ENCODE measurements at places on chromosomes 1 and 21.

- DNase-seq, result no peak
These were observed 87.6 kb upstream of the WLS start for GRCh38 chr1:68319907-68320306.

DNA sequence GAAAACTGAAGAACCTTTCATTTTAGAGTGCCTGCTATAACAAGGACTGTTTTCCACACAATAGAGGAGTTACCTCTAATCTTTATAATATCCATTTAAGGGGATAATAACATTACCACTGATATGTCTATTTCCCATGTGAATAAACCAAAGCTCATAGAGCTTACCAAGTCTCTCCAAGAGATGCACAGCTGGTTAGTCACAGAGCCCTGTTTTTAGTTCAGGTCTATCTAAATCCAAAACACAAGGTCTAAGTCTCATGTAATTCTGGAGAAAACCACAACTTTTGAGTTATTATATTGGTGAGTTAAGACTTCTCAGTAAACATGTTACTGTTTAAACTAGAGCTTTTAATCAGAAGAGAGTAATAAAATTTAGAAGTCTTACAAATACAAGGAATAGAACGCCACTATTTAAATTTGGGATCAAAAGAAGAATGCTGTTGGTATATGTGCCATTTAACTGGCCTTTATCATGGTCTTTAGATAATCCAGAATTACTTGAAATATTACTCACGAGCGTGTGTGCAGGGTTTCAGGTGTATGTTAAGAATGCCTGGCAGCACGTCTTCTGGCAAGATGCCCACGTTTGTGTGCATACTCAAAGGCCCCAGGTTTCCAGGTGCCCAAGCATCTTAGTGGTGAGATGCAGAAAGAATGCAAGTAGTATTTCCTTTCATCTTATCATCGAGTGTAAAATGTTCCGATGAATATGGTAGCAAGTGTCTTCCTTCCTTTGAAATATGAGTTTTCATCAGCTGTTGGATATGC, 190.6 kb downstream of the FMN2 start:
- DNase-seq, result peak; percentile 44

DNA sequence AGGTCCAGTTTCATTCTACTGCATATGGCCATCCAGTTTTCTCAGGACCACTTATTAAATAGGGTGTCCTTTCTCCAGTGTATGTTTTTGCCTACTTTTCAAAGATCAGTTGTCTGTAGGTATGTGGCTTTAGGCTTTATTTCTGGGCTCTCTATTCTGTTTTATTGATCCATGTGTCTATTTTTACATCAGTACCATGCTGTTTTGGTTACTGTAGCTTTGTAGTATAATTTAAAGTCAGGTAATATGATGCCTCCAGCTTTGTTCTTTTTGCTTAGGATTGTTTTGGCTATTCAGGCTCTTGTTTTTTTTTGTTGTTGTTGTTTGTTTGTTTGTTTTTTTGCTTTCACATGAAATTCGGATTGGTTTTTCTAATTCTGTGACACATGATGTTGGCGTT, 124.4 kb upstream of the SLC35F3 start:
- no peak for DNase-seq

DNA sequence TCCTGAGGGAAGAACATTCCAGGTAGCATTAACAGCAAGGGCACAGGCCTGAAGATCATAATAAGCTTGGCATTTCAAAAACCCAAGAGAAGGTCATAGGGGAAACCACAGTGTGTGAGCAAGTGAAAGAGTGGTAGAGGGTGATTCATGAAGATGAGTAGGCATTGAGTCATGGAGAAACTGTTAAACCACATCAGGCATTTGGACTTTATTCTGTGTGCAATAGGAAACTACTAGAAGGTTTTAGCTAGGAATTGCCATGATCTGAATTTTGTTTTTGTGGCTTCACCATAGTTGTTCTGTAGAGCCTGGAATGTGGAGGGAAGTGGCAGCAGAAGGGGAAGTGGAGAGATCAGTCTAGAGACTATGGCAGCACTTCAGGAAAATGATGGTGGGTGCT, 359.0 kb upstream of the PTBP2 start:
- peak; percentile 94 for DNase-seq

- DNase-seq, result no peak
These were observed 15.1 kb downstream of the INAVA start for GRCh38 chr1:200909757-200910239.

GRCh38 chr1:180123463-180123936, 31.2 kb upstream of the QSOX1 start:
- DNase-seq, result no peak

- DNase-seq, result peak; percentile 56
These were observed 40.4 kb downstream of the PHC2 start for GRCh38 chr1:33390542-33390941.

DNA sequence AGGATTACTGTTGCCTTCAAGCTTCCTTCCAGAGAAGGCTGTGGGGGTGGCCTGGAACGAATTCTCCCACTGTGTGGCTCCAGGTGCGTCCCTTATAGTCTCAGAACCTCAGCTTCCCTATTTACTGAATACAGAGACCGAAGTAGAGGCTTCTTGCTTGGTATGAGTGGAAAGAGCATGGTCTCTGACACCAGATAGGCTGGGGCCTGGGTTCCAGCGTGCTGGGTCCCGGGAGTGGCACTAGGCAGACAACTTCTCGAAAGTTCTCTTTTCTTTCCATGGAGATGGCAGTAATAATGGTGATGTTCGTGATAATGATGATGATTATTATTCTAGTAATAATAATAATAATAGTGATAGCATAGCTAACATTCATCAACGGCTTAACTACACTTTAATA, 161.7 kb downstream of the PTPRU start:
- DNase-seq, result no peak

- DNase-seq, result no peak
These were observed 390.5 kb downstream of the ST6GALNAC3 start for GRCh38 chr1:76465030-76465429.

All from fibroblast of skin of left biceps (primary cell).